Left kidney (tissue), 8 donors: ENCODE measurements at places on chromosomes 4 and X. TPM values are rescaled to one million over a fixed set of nuclear protein-coding genes. Genes with fewer than 3 reads are reported as not detected.

The IBSP gene
- not detected for polyA plus RNA-seq

DNA sequence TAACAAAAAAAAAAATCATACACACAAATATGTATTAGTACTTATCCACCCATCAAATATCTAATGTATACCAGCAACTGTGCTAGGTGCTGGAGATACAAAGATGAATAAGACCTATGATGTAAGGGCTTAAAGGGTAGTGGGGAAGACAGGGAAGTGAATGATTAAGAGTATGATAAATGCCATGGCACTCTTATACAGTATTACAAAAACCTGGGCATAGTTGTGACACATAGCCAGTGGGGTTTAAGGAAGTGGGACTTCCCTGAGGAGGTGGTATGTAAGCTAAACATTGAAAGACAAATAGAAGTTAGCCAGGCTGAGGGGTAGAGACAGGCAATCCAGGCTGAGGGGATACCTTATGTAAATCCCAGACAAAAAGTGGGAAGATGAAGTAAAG is 23.5 kb downstream of the CHM start:
- no peak for DNase-seq

- DNase-seq, result no peak
These were observed 245.0 kb upstream of the GPR101 start for GRCh38 chrX:137278825-137279224.

The CXCL3 gene
- polyA plus RNA-seq, result 0.15 TPM

GRCh38 chr4:94766856-94767255 is 9.1 kb downstream of the BMPR1B start:
- no peak for DNase-seq

The TMEM164 gene
- polyA plus RNA-seq, result 38.8 TPM

DNA sequence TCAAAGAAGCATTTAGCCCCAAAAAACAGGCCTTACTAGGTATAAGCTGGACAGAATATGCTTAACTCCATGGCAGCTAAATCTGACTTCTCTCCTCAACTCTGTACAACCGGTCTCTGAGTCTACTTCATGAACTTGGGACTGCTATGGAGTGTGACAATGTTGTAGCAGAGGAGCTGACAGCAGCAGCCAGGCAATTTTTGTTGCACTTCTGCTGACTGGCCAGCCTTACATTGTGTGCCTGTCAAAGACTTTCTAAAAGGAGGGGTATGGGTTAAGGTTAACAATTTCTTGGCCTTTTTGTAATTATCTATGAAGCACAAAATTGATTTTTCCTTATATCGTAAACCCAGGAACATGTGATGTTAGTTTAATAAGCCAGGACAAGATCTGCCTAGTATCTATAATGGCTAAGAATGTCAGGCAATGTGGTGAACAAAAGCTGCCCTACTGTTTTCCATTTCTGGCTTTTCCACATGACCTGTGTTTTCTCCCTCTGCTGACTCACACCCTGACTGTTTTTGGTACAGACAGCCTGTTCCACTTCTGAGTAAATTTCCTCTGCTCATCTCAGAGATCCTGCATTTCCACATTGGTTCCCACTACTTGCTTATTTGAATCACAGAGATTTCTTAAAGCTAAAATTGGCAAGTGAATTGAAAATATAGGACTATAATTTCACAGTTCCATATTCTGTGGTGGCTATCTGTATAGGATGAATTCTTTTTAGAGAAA is 9.3 kb downstream of the NOX1 start:
- DNase-seq, result no peak

DNA sequence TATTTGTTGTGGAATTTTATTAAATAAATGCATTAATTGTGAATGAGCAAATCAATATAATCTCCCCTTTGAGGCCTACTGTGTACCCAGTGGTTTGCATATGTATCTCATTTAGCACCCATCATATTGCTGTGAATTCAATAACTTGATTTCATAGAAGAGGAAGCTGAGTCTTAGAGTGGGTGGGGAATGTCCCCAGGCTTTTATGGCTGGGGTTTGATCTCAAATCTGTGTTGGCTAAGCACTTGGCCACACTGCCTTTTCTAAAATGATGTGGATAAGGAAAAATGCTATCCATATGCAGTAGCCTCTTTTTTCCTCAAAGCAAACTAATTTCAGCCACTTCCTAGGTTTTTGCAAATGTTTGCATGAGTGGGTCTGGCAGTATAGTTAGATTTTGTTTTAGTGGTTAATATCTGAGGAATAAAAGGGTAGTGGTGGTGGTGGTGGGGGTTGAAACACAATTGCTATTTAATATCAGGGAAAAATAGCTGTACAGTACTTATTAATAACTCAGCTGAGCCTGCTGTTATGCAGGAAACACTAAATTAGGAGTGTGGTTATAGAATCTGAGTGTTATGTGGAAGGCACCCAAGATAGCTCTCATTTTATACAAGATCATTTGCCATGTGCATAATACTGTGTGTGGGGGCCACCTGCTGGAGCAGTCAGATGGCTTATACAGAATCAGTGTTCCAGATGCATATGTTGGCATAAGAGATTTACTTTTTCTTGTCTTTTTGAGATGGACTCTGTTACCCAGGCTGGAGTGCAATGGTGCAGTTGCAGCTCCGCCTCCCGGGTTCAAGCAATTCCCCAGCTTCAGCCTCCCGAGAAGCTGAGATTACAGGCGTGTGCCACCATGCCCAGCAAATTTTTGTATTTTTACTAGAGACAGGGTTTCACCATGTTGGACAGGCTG is 108.0 kb downstream of the TMEM131L start:
- DNase-seq, result peak; percentile 70

DNA sequence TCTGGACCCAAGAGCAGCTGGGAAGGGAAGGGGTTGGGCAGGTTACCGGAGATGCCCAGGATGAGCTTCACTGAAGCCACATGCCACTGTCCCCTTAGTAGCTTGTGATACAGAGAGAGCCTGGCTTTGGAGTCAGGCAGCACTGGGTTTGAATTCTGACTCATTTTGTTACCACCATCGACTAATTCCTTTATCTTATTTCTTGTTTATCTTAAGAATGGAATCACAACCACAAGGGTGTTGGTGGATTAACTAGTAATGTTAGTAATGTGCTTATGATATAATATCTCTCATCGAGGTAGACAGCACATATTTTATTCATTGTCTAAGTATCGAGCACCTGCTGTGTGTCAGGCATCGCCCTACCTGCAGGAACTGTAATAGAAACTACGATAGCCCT is 17.7 kb upstream of the STX18 start:
- DNase-seq, result no peak

DNA sequence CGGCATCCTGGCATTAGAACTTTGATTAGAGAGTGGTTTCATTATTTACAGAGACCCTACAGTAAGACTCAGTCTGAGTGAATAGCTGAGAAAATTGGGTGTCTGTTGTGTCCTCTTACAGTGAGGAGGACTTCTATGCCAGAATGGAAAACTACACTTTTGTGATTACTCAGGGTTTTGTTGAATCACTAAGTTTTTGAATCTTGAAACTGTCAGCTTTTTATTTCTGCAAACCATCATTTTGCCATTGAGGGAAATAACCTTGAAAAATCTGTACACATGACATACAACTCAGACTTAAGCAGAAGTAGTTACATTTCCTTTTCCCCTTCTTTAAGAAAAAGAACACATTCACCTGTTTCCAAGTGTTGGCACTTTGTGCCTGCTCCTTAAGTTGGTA is 117.6 kb upstream of the RASGEF1B start:
- no peak for DNase-seq

DNA sequence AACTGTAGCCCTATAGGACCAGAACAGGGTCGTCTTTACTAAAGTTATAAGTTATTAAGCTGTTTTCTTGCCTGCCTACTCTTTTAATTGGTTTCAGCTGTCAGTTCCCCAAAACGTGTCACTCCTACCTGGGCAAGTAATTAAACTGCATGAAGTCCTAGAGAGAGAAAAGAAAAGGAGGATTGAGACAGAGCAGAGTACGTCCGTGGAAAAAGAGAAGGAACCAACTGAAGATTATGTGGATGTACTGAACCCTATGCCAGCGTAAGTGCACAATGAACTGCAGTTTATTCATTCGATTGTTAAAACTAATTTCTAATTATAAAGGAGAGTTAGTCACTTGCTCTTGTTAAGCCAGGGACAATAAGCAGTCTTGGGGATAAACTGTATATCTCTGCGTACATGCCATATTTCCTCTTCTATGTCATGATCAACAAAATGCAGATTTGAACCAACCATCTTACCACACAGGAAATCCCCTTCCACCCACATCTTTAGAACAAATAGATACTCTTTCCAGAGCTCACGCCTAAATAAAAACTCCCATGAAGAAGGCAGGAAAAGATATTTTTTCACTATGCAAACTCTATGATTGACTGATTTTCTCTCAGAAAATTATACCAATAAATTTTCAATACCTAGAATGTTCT is 22.8 kb downstream of the STAP1 start:
- DNase-seq, result no peak

DNA sequence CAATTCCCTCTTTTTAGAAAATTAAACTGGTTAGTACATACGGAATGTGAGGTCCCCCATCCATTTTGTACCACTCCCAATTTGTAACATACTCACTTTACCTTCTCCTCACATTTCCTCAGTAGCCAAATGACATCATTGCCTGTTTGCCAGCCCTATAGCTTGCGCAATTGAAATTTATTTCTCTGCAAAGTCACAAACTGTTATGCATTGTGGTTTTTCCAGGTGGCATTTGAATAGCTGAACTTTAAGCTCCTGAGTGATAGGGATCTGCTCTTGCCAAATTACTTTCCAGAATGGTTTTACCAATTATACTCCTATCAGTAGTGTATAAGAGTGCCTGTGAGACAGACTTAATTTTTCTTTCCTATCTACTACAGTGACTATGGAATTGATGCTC is 7.7 kb downstream of the COL4A5 start:
- no peak for DNase-seq

DNA sequence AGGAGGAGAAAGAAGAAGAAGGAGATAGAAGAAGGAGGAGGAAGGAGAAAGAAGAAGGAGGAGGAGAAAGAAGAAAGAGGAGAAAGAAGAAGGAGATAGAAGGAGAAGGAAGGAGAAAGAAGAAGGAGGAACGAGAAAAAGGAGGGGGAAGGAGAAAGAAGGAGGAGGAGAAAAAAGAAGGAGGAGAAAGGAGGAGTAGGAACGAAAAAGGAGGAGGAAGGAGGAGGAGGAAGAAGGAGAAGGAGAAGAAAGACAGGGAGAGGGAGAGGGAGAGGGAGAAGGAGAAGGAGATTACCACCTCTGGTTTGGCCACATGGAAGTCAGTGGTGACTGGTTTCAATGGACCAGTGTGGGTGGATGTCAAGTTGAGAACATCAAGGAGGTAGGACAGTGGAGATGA is 50.0 kb upstream of the VEGFD start:
- no peak for DNase-seq

DNA sequence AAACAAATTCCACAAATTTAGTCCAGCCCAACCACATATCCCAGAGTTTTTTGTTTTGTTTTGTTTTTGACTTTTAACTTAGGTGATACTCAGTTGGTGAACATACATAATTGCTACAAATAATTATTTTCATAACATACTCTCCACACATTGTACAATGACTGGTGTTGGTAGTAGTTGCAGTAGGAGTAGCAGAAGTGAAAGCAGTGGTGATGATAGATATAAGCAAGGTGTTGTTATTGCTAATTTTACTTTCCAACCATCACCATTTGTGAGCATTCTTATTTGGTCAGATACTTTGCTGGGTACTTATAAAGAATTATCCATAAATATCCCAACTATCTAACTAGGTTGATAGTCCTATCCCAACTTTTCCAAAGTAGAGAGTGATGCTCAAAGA is 47.3 kb downstream of the ARHGAP24 start:
- no peak for DNase-seq

The N4BP2 gene
- polyA plus RNA-seq, result 30.9 TPM

DNA sequence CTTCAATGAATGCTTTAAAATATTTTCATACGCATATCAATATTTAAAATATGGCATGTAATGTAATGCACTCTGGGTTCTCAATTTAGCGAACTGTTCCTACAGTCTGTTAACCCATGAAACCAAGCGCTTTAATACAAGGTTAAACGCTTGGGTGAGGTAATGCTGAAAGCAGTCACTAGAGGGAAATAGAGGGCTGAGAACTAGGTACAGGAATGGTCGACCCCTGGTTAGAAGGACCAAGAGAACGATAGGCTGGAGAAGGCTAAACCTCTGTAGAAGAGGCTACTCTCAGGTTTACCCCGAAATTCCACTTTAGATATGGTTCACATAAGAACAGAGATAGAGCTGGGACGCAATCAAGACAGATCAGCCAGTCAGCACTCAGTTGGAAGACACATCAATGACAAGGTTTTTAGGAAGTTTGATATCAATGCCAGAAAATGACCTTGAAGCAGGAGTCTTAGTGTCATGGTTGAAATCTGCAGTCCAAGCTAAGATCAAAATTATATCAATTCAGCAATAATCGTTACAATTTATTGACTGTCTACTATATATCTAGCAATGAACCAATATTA is 26.9 kb downstream of the ARSJ start:
- peak; percentile 57 for DNase-seq

The PNMA3 gene
- polyA plus RNA-seq, result 33.8 TPM

DNA sequence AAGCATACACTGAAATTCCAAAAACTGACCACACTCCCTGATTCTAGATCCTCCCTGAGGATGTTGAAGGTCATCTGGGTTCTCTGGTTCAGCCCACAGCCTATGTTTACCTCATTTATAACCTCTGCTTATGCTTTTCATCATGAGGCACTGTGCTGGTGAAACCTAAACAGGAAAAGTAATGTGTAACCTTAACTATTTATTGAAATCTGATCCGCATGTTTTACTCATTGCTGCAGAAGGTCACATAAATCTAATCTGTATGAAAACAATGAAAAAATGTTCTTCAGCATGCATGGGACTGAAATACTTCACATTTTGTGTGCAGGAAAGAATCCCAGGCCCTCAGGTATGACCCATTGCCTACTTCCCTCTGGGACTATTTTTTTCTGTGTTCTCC is 30.3 kb downstream of the UCHL1 start:
- peak; percentile 20 for DNase-seq

DNA sequence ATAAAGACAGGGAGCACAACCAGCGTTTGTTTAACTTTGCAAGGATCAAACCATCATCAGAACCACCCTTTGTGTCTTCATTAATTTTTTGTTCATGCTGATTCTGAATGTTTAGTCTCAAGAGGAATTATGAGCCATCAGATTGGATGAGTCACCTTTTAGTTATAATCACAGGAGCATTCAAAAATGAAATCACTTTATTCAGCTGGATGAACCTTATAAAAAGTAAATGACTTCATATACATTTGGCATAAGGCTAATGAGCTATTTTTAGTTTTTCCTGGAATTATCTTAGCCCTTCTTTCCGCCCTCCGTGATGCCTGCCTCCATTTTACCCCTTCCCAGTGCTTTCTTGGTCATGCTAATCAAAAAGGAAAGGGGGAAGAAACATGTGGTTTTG is 103.6 kb downstream of the SORBS2 start:
- no peak for DNase-seq

The KIAA1210 gene
- 1.5 TPM for polyA plus RNA-seq

GRCh38 chrX:35090801-35091200 is 148.2 kb downstream of the FAM47B start:
- no peak for DNase-seq

GRCh38 chr4:4914059-4914820 is 54.8 kb downstream of the MSX1 start:
- DNase-seq, result no peak

DNA sequence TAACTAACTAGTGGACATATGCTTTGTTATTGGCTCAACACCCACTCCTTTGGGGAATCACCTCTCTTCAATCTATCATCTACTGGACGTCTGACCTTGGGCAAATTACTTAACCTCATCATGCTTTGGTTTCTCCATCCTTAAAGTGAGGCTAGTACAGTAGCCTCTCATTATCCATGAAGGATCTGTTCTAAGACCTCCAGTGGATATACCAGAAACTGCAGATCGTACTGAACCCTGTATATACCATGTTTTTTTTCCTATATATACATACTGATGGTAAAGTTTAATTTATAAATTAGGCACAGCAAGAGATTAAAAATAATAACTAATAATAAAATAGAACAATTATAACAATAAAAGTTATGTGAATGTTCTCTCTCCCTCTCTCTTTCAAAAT is 56.2 kb downstream of the HMGB3 start:
- DNase-seq, result no peak
